ENCODE measurements at places on chromosomes 3 and 15.

DNA sequence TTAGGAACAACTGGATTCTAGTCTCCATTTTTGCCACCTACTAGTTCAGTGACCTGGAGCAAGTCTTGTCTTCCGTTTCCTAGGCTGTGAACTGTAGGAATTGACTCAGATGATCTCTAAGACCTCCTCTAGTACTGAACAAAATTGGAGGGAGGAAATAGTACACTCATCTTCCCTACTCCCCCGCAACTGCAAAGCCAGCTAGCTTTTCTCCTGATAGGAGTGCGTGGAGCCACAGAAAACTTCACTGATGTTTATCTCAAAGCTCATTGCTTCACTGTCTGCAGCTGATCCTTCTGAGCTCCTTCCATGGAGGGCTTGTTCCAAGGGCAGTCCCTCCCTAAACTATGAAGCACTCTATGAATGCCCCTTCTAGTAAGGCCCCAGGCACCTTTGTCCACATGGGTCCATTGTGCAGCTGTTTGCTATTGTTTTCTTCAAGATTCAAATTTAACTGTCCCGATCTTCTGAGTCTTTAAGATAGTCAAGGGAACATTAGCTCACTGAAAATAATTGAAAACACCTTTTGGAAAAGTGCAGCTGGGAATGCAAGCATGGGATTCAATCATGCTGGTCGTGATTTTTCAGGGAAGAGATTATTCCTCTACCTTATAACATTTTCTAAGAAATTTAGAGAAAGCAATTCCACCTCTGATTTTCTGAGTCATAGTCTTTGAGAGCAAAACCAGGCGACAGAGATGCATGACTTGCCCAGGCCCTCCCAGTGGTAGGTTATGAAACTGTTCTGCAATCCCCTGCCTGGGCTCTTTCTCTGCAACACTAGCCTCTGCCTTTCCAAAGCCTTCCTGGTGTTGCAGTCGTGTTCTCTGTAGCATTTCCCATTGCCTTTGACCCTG lies 24.3 kb downstream of the FILIP1L start:
- DNase-seq = no peak

DNA sequence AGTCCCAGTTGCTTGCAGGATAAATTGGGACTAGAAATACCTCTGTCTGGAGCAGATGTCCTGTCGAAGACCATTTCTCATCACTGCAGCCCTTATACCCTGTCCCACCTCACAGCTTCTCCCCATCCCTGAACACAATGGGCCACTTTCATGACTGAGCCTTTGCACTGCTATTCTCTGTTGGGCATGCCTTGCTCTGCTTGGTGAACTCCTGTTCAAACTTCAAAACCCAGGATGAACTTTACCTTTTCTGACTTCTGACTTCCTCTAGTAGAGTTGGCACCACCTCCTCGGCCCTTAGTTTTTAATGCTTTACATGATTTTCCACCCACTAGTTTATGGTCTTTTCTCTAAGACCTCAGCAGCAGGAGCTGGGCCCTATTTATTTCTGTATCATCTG lies 48.4 kb downstream of the ST6GAL1 start:
- no peak for DNase-seq

DNA sequence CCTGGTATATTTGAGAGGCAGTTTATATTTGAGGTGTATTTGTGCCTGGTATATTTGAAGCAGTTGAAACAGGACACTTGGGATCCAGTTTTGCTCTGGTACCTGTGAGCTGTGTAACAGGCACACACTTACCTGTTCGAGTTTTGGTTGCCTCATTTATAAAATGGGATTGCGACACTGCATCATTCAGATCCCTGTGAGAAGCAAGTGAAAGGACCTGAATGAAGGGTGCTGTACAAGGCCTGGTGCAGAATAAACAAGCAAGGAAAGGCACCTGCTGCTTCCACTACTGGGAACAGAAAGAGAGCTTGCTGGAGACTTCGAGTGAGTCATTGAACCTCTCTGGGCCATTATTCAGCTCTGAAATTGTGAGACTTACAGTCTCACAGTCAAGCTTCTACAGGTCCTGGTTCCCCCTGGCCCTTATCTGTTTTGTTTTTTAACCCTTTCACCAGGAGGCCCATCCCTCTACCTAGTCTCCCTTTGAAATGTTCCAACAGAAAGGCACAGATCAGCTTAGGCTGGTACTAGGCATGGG lies 11.5 kb downstream of the FETUB start:
- DNase-seq = no peak

DNA sequence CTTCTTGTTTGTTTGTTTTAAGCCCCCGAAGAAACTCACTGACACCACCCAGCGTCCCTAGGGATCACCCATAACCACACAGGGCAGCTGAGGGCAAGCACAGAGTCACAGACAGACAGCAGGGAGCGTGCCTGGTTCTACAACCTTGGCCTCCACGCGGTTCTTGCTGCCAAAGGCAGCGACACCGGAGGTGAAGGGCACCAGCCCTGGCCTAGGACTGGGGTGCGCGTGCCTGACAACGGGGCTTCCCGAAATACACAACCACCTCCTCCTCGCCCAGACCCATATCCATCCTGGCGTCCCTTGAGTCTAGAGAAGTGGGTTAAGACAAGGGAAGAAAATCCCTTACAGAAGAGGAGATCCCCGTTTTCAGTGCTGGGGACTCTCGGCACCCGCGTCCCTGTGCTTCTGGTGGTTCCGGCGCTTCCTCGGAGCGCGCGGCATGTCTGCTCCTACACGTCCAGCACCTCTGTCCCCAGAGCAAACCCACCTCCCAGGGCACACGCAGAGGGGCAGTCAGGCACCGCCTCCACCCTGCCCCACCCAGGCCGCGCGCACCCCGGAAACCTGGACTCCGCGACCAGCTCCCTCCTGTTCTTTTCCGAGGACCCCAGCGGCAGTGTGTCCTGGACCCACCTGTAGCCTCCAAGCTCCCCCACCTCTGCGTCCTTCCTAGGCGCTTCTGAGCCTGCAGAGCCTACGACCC lies 911 bp downstream of the RFTN1 start:
- DNase-seq = peak; percentile 54

- no peak for DNase-seq
Measured at GRCh38 chr3:164657631-164658030, 420.7 kb downstream of the SI start.

GRCh38 chr15:98003518-98003917 lies 43.0 kb downstream of the ARRDC4 start:
- no peak for DNase-seq

DNA sequence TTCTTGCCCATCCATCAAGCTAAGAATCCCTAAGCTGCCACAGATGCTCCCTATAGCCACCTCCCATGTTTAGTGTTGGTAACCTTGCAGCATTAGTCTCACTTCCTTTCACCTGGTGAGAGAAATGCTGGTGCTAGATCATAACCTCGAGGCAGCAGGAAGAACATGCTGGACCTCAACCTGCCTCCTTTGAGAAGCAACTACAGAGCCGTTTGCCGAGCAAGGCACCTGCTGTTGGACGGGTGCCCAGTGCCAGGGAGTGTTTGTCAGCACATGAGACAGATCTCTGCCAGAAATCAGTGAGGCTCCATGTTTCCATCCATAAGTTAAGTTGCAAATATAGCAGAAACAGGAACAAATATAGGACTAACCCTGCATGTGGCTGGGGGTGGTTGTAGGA lies 955.7 kb downstream of the TUSC7 start:
- DNase-seq = no peak

DNA sequence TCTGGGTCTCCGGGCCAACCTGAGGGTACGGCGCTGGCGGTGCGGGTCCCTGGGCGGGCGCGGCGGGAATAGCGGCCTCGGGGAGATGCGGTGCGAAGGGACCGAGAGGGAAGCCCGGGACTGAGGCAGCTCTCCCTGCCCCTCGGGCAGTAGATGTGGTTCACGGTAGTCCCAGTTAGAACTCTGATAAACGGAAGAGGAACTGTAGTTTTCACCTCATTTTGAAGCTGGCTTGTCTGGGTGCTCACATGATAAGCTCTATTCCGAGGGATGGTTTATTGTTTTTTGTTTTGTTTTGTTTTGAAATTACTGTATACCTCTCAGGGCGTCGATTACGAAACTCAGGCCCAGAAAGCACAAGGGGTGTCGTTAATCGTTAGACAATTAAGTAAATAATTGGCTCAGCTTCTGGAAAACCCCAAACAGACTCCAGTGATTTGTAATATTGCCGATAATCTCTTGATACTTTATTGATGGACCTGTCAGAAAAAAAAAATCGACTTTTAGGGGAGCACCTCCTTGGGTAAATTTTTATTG lies 413 bp downstream of the NUSAP1 start:
- peak; percentile 48 for DNase-seq

- no peak for DNase-seq
Measured at GRCh38 chr15:71562251-71562650, 248.1 kb upstream of the NR2E3 start.

- DNase-seq = peak; percentile 80
Measured at GRCh38 chr3:150721285-150722130, 17.8 kb upstream of the ERICH6 start.

DNA sequence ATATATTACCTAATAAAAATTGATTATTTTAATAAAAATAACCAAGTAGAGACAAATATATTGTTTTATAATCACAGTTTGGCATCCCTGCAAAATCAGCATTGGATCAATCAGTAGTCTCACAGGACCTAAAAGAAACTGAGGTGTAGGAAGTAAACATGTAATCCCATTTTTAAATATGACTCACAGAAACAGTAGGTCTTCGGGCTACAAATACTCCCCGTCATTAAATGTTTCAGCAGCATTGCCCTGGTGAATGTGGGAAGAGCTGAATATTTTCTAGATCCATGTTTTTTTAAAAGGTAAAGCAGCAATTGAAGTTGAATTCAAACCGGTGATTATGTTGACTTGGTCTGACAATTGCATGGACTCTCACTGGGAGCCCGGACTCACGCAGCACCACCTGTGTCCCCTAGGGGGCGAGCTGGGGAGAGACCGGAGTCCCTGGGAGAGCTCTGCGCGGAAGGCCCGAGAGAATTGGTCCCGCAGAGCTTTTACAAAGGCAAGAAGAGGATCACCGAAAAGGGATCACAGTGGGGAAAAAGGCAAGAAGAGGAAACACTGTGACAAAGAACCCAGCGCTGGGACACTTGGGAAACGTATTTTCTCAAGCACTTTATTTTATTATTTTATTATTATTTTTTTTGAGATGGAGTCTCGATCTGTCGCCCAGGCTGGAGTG lies 17.2 kb upstream of the USP3 start:
- DNase-seq = peak; percentile 91

GRCh38 chr15:25668901-25669300 lies 194.2 kb downstream of the ATP10A start:
- DNase-seq = no peak

DNA sequence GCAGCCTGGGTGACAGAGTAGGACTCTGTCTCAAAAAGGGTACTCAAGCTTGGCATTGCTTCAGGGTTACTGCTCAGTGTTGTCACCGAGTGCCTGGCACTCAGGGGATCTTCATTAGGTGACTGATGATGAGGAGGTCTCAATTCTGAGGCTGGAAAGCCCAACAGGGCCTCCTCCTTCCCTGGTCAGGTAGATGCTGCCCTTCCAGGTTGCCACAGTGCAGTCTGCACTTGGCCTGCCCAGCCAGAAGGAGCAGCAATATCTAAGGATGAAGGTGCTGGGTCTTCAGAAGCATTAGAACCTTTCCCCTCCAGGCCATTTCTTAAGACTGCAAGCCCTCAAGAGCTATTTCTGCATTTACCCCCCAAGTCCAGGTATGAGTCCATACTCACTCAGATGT lies 42.0 kb downstream of the PGPEP1L start:
- DNase-seq = no peak

GRCh38 chr3:118808723-118809122 lies 225.9 kb downstream of the IGSF11 start:
- DNase-seq = no peak

- no peak for DNase-seq
Measured at GRCh38 chr3:79845546-79845945, 77.7 kb upstream of the ROBO1 start.

DNA sequence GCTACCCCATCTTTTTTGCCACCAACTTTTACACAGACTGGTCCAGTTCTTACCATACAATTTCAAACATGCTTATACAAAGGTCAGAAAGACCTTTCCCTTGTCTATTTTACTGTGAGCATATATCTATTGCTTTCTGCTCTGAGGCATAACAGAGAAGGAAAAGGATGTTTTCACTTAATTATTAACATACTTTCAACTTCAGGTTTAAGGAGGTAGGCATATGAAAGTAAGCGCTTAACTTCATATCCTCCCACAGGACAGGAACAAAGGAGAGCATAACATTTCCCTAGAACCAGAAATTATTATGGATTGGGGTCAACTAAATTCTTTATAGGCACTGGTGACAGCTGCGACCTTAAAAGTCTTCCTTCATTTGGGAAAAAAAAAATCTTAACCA lies 1.1 kb downstream of the MYEF2 start:
- no peak for DNase-seq

DNA sequence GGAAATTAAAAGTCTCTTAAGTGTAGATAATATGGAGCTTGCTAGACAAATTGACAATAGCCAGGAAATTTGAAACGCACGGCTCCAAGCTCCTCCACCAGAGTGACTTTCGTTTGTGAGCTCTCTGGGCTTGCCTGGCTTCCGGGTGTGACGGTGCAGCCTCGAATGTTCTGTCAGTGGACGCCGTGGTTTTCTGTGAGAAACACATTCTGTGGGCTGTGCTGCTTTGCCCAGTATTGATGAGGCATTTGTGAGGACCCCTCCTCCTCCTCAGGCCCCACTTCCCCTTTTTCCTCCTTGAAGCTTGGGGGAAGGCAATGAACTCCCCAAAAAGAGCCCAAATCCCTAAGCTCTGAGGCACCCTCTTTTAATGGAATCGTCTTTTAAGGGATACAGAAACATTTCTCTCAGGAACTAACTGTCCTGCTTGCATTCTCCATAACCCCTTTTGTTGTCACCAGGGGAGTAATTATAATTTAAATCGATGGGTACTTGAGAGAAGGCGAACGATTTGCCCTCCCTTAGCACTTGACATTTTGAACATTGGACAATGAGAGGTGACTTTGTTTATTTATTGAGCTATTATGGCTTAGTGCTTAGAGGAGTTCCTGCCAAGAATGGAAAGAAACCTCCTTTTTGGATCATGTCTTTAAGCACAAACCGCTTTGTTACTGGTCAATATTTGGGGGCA lies 40.8 kb downstream of the POLR2M start:
- no peak for DNase-seq

DNA sequence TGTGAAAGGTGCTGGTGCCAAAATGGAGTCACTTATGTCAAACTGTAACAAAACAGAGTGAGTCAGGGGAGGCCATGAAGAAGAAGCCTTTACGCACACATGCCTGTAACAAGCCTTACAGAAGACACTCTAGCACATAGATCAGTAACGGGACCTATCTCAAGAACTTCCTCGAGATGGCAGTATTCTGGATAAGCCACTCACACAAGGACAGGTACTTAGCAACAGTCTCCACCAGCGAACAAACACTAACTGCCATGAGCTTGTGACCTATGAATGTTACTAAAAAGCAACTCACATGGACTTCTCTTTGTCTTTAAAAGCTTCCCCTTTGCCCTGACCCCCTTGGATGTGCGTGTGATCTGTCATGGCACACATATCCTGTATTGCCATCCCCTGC lies 235.1 kb downstream of the CD47 start:
- no peak for DNase-seq

DNA sequence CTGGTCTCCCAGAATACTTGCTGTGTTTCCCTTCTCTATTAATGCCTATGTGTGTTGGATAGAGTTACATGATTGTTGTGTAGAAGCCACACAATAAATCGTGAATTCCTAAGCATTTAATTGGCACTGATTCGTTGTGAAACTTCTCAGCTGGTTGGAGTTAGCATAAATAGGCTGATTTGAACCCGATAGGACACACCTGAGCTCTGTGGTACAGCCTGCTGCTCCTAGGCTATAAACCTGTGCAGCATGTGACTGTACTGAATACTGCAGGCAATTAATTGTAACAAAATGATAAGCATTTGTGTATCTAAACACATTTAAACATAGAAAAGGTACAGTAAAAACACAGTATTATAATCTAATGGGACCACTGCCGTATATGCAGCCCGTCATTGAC lies 4.9 kb downstream of the ACAD11 start:
- DNase-seq = no peak

Measured in CD4-positive, alpha-beta T cell treated with Interleukin-10 for 1 hour (primary cell).